ENCODE measurements at places on chromosomes 7 and 10.

DNA sequence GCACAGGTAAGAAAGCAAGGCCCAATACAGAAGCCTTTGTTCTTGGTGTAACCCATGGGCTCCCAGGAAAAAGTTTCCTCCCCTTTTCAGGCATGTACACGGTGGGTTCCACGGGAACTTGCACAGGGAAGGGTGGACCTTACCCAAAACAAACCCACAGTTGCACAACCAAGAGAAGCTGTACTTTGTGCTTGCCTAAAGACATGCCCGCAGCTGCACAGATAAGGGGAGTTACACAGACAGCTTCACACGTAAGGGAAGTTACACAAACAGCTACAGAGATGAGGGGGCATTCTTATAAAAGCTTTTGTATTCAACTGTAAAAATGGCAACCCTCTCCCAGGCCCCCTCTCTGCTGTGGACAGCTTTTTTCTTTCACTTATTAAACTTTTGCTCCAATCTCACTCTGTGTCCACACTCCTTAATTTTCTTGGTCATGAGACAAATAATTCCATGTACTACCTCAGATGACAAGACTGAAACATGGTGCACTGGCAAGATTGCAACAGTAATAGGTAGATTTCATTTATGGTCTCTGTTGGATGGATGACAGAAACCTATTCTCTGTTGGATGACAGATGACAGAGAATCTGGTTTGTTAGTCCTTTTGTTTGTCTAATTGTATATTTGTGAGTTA, 72.9 kb downstream of the ATE1 start:
- no peak for DNase-seq

- no peak for DNase-seq
These were observed 402.0 kb upstream of the KLF6 start for GRCh38 chr10:4186849-4187540.

DNA sequence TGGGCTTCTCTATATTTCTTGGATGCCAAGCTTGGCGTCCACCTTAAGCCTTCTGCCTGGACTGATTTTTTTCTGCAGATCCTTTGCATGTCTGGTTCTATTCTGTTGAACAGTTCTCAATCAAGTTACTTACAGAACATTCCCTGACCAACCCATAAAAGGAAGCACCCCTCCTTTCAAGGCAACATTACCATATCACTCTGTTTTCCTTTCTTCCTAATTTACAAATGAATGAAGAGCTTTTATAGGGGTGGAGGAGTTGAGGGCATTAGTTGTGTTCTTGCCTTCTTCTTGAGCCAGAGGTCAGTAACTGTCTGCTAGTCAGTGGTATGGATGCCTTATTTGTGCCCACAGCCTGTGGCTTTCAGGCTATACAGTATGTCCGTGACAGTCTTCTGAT, 361.0 kb downstream of the PHTF2 start:
- DNase-seq: no peak

DNA sequence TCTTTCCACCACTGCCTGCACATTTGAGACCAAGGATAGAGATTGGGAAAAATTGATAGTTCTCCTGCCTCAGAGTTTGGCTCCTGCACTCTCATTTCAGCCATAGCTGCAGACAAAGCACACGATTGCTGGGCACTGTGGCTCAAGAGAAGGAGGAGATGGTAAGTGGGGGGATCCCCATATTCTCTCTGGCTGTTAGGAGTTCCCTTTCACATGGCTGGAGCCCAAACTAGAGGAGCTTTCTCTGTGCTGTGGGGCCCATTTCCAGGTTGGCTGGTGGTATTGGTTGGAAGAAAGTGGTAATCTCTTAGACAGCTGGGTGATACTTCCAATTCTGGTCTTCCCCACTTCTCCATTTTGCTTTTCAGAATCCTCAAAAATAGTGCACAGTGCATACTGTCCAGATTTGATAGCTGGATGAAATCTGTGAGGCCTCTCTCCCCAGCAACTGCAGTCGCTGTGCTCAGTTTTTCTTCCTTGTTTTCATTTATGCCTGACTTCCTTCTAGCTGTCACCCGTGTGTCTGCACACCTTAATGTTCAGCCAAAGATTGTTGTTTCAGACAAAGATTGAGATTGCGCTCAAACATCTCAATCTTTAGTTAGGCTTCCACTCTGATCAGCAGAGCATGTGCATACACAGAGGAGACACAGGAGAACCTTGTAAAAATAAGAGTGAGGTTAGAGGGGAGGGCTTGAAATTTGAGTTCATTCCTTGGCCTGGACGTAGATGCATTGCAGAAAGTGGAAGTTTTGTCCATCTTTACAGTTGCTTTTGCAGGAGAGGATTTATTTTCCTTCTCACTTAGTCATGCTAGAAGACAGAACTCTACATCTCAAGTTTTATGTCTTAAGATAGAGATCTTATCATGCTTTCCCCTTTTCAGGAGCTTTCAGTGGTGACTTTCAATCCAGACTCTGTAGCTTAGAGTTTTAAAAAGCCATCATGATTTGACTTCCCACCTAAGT, 28.6 kb downstream of the RABGEF1 start:
- DNase-seq: no peak

DNA sequence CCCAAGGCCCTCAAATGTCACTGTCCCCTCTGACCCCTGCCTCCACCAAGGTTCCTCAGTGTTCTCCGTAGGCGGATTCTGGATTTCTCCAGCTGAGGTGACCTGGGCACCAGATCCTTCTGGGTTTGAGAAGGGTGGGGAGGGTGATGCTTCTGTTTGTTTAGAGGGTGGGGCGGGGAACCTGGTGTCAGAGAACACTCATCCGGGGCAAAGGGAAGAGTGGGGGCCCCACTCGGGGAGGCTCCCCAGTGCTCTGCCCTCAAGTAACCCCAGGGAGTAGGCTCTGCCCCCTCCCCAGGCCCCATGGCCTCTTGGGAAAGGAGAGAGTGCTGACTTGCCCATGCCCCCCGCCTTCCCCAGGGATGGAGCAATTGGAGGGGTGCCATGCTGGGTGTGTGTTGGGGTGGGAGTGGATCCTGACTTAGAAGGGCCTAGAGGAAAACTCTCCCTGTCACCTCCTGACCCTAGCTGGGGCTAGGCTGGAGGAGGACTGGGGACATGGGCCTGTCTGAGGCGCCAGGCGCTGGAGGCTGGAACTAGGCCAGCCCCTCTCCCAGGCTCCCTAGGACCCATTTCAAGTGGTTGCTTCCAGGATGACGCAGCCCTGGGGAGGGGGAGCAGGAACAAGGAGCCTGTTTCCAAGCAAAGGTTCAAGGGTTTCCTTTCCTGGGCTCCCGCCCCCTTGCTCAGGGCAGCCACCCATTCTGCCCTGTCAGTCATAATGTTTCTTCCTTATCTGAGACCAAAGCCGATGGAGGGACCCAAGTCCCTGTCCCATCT, 27.9 kb downstream of the KAZALD1 start:
- no peak for DNase-seq

GRCh38 chr10:4062751-4063150, 277.7 kb upstream of the KLF6 start:
- DNase-seq: no peak

Measured in astrocyte of the spinal cord (primary cell).